Stimulated activated CD4-positive, alpha-beta T cell treated with anti-CD3 and anti-CD28 coated beads, Interleukin-2, amount 100 ng/mL, for 4 hours (primary cell): ENCODE measurements at places on chromosomes 4 and X.

DNA sequence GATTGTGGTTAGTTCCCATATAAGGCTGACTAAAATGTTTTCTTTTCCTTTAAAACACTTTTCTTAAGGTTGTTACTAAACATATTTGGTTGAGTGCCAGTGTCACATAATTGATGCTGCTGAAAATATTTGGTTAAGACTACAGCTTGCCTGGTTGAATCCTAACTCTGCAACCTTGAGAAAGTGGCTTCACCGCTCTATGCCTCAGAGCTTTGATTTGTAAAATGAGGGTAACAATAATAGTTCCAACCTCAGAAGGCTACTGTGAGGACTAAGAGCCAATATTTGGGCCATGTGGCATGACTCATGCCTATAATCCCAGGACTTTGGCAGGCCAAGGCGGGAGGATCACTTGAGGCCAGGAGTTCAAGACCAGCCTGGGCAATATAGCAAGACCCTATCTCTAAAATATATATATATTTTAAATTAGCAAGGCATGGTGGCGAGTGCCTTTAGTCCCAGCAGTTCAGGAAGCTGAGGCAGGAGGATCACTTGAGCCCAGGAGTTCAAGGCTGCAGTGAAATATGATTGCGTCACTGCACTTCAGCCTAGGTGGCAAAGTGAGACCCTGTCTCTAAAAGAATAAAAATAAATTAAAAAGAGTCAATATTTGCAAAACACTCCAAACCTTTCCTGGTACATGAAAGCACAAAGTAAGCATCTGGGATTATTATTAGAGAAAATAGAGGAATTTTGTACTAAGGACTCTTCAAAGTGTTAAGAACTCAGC lies 7.1 kb upstream of the NEIL3 start:
- no peak for DNase-seq

GRCh38 chrX:137118536-137118935 lies 84.7 kb upstream of the GPR101 start:
- no peak for DNase-seq

GRCh38 chr4:97370568-97370967 lies 772.7 kb downstream of the STPG2 start:
- DNase-seq = no peak

DNA sequence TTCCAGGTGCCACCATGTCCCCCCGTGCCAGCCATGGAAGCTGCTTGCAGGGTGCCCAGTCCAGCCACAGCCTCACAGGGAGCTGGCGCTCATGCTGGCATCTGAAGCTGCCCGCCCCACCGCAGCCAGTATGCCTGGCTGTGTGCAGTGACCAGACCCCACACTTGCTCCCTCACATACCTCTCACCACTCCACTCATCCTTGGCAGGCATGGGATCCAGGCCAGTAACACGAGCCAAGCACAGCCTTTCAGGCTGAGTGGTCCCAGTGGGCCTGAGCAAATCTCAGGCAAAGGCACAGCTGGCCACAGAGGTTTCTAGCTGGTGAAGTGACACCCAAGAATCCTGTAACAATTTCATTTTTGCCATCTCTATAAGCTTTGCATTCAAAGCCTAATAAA lies 48.4 kb upstream of the SEC24B start:
- no peak for DNase-seq

GRCh38 chr4:113884655-113885054 lies 94.8 kb downstream of the ARSJ start:
- no peak for DNase-seq

GRCh38 chr4:99027304-99027703 lies 31.8 kb downstream of the METAP1 start:
- no peak for DNase-seq

DNA sequence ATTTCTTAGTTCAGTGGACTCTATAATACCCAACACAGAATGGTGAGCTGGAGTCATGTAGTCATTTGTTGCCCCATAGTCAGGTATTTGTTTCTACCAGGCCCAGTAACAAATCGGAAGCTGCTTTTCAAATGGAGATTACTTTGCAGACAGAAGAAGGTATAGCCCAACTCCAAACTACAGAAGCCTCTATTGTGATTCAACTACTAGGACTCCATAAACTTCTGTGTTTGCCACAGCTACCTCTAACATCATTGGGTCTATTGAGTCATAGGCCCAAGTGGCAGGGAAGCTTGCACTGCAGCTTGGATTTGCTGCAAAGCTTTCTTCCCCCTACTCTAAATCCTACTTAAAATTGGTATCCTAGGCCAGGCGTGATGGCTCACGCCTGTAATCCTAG lies 148.8 kb upstream of the STK26 start:
- no peak for DNase-seq

DNA sequence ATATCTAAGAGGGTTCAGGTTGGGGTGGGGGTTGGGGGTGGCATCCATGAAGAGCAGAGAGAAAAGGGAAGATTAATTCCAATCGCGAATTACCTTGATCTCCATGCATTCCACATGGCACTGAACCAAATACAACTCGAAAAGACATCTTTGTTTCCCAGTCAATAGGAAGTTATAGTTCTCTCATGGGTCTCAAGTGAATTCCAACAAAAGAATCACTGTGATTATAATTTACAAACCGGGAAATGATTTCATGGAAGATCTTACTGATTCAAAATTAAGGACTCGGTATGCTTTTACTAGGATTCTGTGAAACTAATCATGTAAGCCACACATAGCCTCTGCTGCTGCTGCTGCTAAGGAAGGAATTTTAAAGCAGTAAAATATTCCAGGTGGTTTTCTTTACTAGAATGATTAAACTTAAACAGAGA lies 26.6 kb upstream of the AMELX start:
- no peak for DNase-seq

DNA sequence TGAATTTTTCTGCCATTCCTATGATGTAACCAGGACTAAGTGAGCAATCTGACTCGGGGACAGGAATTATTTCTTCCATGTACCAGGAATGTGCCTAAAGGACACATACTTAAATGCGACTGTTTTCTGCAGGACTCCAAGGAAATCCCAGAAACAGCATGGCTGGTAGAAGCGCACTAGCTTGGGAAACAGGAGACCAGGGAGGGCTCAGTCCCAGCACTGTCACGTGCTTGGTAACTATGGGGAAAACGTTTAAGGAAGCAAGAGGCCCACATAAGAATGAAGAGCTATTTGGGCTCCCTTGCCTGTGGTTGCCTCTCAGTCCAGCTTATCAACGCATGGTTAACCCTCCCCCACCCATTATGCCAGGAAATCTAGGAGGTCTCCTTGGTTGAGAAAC lies 19.6 kb downstream of the MPP1 start:
- no peak for DNase-seq

GRCh38 chr4:112951362-112952312 lies 97.8 kb upstream of the ANK2 start:
- no peak for DNase-seq

DNA sequence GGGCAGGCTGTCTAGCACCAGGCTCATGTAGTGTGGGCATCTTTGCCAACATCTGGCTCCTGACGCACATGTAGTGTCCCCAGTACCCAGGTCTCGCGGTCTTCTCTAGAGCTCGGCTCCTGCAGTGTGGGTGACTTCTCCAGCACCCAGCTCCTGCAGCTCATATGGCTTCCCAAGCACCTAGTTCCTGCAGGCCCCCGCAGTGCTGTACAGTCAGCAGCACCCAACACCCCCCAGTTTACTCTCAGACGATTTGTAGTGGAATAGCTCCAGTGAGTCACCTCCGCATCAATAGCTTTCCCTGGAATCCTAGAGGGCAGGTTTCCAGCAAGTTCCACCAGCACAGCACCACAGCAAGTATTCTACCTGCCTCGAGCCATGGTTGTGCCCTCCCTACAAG lies 30.9 kb downstream of the ZNF41 start:
- DNase-seq = no peak

DNA sequence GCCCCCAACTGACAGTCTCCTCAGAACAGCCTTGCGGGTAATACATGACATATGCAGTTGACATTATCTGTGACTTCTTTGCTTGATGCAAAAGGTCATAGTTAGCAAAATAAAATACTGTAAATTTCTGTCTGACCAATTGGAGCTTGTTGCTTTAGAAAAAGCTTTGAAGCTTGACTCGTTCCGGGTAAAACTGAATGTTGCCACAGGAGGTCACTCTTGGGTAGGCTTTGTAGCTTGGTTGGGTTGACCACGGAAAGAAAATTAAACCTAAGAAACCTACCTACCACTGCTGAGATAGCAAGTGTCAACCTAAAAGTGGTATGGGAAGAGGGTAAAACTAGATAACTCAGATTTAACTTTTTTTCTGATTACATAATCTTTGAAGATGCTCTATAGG lies 23.2 kb downstream of the PRPS2 start:
- peak; percentile 16 for DNase-seq

GRCh38 chr4:54840992-54841768 lies 183.4 kb downstream of the KIT start:
- DNase-seq = no peak
